ENCODE measurements at places on chromosomes 5 and 9.

DNA sequence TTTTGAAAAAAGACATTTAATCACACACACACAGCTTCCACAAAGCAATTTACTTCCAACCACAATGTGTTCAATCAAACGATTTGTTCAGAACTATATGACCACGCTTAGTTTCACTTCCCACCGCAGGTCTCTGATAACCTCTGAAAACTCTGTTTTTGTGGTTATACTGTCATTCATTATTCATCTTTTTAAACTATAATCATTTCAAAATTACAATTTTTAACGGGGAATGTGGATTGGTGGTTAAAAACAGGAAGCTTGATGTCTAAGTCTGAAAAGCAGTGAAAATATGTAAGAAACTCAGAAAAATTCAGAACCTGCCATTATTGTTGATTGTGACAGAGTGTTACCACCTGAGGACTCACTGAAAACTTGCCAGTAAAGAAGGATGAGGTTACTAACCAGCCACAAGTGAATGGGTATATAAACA, 12.7 kb upstream of the TMEM174 start:
- peak; percentile 27 for DNase-seq

DNA sequence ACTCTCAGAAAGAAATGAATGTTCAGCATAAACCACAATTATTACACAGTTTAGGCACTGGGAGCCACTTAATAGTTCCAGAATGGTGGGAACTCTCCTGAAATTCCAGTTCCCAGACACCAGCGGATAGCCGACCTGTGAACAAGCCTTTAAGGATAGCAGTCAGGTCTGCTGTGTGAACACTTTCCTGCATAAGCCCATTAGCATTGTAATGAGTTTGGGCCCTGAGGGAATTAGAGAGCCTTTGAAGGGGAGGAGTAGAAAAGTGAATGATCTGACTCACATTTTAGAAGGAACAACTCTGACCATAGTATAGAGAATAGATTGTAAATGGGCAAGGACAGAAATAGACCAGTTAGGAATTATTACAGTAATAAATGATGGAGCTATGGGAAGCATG, 189.1 kb downstream of the ADGRV1 start:
- no peak for DNase-seq

GRCh38 chr5:154038261-154038706, 426 bp downstream of the FAM114A2 start:
- DNase-seq = peak; percentile 1

GRCh38 chr5:125205601-125206225, 459.3 kb upstream of the ZNF608 start:
- no peak for DNase-seq

GRCh38 chr9:123040801-123041200, 7.3 kb downstream of the GPR21 start:
- no peak for DNase-seq

GRCh38 chr9:97545486-97545885, 44.0 kb downstream of the TMOD1 start:
- DNase-seq = no peak

DNA sequence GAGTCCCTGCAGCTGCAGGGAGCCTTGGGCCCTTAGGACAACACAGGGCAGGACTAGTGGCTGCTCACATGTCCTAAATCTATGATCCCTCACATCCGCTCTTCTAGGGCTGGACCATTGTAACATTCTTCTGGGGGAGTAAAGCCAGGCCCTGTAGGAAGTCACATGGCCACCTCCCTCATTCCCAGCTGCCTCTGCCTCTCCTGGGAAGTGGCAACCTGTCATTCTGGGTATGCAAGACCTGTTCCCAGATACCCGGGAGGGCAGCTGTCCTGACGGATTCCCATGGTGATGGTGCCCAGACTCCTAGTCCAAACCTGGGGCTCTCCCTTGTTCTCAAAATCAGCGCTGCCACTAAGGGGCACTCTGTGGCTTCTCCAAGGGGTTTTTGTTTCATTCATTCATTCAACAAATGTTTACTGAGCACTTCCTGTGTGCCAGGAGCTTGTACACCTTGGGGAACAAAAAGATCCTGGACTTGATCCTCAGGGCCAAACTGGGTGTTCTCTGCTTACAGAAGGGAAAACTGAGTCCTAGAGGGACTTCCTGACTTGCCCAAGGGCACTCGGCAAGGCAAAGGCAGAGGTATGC, 85.6 kb downstream of the PSD2 start:
- no peak for DNase-seq

DNA sequence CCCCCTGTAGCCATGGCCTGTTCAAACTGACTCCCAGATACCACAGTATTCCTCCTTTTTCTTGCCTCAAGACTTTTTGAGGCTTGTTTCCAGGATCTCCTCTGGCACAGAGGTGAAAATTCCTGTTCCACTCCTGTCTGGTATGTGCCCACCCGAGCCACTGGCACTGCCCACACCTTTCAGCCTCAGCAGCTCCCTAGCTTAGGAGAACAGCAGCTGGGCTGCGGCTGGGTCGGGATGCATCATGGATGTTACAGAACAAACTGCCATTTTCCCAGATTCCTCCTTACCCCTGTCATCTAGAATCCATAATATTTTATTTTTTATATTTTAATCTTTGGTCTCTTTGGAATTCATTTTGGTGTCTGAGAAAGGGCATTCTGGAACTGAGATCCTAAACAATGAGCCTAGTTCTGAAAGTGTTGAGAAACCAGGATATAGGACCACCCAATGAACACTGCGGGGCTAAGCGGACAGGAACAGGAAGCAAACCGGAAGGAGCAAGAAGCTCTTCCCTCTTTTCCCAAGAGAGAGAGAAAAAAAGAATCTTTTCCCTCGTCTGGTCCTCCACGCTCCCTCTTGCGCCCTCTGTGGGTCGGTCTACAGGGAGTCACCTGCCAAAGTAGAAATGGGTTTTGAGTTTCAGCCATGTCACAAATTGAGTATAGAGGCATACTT, 12.5 kb downstream of the OR2S2 start:
- peak; percentile 56 for DNase-seq

DNA sequence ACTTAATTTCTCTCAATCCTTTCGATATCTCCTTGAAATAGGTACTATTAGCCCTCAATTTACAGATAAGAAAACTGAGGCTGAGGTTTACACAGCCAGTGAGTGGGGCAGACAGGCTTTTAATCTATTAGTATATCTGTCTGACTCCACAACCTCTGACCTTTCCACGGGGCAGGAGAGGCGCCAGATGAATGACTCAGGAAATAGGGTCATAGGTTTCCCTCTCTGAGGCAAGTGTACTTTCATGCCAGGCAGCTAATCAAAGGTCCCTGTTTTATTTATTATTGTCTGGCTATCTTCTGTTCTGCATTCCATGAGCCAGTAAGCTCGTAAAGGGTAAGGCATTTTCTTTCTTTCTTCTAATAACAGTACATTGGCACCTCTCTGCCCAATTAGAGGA, 79.6 kb upstream of the KLF4 start:
- DNase-seq = no peak

- peak; percentile 89 for DNase-seq
Observed at GRCh38 chr9:35102769-35103659, at the start of gene STOML2. Gene STOML2 (minus strand): TSS chr9:35103131. CDS start chr9:35103094, 37 bp downstream.

- peak; percentile 49 for DNase-seq
Observed at GRCh38 chr9:127783111-127784008, 2.5 kb upstream of the CDK9 start.

DNA sequence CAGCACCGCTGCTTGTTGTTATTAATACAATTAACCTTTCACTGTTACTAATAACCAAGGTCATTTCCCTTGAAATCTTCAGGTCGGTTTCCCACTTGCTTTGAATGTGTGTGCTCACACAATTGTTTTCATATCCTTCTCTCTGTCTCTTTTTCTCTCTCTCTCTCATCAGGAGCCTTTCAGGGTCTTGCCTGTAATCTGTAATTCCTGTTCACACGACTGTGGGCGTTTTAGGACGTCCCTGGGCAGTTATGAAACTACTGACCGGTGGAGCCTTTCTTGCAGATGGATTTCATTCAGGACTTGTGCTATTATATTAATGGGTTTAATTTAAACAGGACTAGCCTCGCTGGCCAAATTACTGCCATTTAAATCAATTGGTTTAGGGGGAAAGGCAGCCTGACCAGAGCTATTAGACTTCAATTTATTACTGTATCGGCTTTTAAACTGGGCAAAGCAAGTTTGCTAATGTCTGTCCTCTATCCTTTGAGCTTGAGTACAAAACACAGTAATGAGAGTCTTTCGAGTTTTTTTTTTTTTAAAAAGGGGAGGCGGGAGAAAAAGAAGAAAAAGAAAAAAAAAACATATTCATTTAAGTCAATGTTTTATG, 316.0 kb upstream of the TLE4 start:
- DNase-seq = no peak

DNA sequence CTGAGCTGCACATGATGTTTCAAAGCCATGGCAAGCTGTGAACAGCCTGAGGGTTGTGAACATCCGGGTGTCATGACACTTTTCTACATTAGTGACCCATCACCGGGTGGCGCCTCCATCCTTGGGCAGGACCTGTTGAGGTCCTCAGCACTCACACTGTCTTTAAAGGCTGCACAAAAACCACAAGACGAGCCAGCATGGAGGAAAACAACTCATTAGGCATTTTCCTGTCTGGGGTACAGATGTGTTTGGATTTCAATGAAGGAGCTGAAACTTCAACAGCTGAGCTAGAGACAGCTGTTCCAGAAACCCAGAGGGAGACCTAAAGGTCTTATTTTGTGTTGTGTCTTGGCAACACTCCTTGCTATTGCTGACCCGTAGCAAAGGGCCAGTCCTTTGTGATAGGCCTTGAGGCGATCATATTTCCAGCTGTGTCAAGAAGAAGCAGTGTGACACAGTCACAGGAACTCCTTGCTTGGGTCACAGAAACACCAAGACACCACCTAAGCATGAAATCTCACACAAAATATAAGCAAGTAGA, 151.8 kb upstream of the VLDLR start:
- no peak for DNase-seq

GRCh38 chr5:1193591-1193985, 7.8 kb upstream of the SLC6A19 start:
- DNase-seq = no peak

GRCh38 chr5:9421884-9422283, 124.0 kb downstream of the SEMA5A start:
- DNase-seq = no peak

GRCh38 chr9:29974197-29974596, 2400.9 kb upstream of the C9orf72 start:
- no peak for DNase-seq

DNA sequence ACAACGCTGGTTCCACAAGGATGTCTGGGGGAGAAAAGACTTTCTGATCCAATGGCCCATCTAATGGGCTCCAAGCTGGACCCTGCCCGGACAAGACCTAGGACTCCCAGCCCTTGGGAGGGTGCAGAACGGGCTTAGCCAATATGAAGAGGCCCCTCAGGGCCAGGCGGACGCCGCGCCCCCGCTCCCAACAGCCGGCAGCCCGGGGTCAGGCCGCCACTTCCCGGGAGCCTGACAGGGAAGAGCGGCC, 493 bp downstream of the P4HA2 start:
- DNase-seq = no peak

GRCh38 chr9:94740145-94740840, 13.8 kb downstream of the AOPEP start:
- no peak for DNase-seq

- no peak for DNase-seq
Observed at GRCh38 chr5:126450346-126450745, 27.1 kb downstream of the GRAMD2B start.

DNA sequence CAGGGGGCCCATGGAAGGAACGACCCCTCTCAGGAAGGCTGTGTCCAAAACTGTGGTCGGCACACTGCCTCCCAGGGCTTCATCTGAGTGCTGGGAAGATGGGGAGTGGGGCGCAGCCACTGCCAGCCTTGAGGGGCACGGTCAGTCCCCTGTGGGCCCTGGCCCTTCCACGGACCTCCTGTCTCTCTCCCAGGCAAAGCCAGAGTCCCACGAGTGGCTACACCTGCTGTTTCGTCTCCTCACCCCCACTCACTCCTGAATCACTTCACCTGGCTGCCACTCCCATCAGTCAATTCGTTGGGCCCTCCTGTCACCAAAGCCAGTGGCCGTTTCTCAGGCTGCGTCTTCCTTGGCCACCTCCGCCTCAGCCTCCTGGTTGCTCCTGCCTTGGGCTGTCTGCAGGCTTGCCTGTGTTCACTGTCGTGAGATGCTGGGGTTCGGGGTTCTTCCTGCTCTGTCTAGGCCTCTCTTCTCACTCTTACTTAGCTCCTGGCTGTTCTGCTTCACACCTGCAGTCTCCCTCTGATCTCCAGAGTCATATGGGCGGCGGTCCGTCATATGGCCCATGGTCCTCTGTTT, 58.8 kb upstream of the RNF130 start:
- no peak for DNase-seq

GRCh38 chr5:14136228-14136627, 6.9 kb upstream of the TRIO start:
- DNase-seq = no peak

GRCh38 chr9:92713528-92713927, 43.6 kb upstream of the IPPK start:
- no peak for DNase-seq

DNA sequence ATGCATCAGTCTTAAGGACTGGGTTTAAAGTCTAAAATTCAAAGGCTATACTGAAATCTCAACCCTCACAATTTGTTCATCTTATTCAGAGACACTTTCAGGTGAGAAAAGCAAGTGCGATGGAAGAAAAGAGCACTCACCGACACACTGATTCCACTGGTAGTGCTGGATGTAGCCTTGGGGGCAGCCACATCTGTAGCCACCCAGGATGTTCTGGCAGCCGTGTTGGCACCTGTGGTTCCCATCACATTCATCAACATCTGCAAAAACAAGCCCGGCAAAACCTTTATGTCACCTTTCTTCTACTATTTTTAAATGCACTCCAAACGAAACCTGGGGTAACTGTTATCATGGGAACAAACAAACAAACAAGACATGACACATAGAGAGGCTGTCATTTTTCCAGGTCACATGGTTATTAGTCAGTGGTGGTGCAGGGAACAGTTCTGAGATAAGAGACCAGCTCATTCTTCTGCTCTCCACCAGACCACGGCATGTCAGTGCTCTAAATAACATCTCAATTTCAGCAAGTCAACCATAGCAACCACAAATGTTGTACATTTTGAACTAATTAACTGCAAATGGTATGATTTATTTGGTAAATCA, 188.4 kb downstream of the SLC12A2 start:
- no peak for DNase-seq

GRCh38 chr5:65760504-65761275, 38.7 kb downstream of the NLN start:
- DNase-seq = no peak

- DNase-seq = peak; percentile 5
Observed at GRCh38 chr9:132878695-132879456, at the start of gene SPACA9. Gene SPACA9 (plus strand): TSS chr9:132878898. CDS start chr9:132883948, 5,050 bp downstream.

GRCh38 chr5:172816925-172817562, 17.0 kb upstream of the ERGIC1 start:
- no peak for DNase-seq

DNA sequence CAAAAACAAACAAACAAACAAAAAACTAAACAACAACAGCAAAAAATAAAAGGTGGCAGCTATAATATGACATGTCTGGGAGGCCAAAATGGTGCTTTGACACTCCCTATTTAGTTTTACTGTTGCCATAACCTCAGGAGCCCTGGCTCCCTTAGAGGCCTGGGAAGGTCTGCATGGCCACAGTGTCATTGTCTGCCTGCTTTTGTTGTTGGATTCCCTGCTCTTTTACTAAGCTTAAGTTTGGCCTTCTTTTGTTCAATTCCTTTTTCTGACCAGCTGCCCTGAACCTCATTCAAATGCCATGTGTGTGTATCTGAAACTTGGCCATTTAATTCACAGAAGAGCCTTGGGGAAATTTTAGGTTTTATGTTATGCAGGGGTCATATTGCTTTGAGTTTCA, 458.2 kb downstream of the TMEM232 start:
- DNase-seq = no peak
